Activated CD4-positive, CD25-positive, alpha-beta regulatory T cell (primary cell): ENCODE measurements at places on chromosomes 7 and 10.

GRCh38 chr7:127946111-127946510 lies 85.1 kb downstream of the LRRC4 start:
- no peak for DNase-seq

GRCh38 chr7:130926001-130926691 lies 192.1 kb upstream of the KLF14 start:
- no peak for DNase-seq

DNA sequence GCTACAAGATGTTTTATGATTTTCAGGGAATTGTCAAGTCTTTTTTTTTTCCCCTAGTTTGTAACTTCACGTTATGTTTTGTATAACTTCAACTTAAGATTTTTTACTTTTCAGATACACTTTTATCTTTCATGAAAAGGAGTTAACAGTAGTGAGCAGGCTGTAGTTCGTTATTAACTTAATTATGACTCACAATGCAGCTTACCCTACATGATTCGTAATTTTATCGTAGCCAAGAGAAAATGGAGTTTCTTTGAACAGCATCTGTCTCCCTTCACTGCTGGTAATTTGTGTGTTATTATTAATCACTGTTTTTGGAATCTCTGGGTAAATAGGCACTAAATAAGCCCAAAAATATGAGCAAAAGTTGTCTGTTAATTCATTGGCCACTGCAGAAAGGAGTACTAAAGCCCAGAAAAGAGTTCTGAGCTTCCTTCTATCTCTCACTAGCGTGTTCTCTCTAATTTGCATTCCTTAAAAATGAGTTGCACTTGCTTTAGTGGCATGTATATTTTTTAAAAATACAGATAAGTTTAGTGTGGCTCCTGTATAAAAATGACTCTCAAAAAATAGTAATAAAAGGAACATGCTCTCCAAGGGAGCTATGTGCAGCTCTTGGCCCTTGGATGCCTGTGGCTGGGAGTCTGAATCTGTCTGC lies 36.1 kb downstream of the RALA start:
- DNase-seq: no peak

GRCh38 chr7:46600340-46600739 lies 679.3 kb upstream of the IGFBP3 start:
- DNase-seq: no peak

- no peak for DNase-seq
Observed at GRCh38 chr10:116756277-116756676, 13.9 kb upstream of the HSPA12A start.

DNA sequence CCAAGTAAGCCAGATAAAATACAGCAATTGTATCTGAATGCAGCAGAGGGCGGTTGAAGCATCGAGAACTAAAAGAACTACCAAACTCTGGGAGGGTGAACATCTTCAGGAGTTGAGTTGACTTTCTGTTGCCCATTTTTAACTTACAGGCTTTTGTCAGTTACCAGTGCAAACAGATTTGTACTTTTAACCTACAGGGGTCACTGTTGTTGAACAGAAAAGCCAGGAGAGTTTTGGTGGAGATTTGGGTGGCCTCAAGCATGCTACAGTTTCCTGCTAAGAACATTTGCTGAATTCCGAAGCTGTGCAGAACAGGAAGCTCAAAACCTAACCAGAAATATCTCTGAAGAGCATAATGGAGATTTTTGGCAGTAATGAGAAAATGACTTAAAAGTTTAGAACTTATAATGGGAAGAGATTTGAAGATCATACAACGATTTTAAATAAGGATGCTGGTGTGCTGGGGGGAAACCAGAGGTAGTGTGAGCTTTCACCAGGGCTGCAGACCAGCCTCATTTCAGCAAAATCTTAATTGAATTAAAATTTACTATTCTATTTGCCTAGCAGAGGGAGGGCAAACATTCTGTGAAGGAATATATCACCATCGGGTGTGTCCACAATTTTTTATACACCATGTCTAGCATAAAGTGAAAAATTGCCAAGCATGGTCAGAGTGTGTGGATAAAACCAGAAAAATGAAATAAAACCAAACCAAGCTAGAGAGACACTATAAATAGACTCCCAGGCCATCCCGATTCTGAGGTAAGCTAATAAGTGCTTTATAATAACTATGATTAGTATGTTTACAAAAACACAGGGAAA lies 208.6 kb upstream of the CCDC6 start:
- no peak for DNase-seq

- DNase-seq: no peak
Observed at GRCh38 chr7:133484086-133484485, 231.2 kb downstream of the EXOC4 start.

GRCh38 chr10:110772454-110773025 lies 99.2 kb upstream of the PDCD4 start:
- no peak for DNase-seq

GRCh38 chr7:98621573-98622482 lies 4.7 kb downstream of the NPTX2 start:
- no peak for DNase-seq

DNA sequence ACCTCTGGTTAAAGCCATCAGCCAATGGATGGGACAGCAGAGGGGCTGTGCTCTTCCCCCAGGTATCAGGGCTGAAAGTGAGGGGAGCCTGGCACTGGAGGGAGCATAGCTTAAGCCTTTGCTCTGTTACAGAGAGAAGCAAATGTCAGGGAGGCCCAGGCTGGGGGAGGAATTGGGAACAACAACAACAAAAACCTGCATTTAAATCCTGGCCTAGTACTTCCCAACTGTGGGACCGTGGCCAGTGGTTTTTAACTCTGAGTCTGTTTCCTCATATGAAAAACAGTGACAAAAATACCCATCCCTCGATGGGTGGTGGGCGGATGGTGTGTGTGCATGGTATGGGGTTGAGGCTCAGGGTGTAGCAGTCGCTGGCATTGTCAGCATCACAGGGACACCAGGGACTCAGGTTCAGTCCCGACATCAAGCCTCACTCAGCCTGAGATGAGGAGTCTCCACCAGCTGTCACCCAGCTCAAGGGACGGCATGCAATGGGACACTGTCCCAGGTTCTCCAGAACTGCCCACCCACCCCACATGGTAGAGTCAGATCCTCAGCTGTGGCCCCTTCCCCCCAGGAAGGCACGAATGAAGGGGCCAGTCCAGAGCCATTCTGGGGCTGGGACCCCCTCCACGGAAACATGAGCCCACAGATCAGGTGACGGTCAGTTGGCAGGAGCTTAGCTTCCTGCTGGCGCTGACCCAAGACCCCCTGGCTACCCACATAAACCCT lies 74.5 kb downstream of the AFAP1L2 start:
- DNase-seq: no peak

DNA sequence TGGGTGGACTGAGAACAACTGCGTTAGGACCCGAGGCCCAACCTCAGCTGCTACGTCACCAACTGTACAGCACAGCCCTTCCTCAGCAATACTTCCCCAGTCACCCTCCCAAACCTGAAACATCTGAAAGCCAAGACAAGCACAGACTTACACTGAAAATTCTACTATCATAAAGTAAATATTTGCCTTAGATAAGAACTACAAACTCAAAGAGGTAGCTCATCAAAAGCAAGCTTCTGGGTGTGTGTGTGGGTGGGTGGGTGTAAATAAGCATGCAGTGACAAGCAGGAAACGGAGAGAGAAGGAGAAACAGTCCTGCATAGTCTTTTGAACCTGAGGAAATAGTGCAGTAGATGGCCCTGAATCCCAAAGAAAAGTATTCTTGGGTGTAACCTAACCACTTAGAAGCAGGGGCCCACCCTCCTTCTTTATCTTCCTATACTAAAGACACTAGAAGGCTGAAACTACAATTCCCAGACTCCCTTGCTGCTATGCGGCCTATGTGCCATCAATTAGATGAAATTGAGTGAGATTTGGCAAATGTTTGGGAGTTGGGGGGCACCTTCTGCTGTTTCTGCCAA lies 18.7 kb downstream of the SLC25A13 start:
- no peak for DNase-seq

GRCh38 chr7:130648580-130648979 lies 20.0 kb downstream of the COPG2 start:
- DNase-seq: no peak

- no peak for DNase-seq
Observed at GRCh38 chr7:155236386-155236785, 61.3 kb upstream of the INSIG1 start.

GRCh38 chr7:110885474-110885873 lies 205.5 kb upstream of the LRRN3 start:
- DNase-seq: no peak

DNA sequence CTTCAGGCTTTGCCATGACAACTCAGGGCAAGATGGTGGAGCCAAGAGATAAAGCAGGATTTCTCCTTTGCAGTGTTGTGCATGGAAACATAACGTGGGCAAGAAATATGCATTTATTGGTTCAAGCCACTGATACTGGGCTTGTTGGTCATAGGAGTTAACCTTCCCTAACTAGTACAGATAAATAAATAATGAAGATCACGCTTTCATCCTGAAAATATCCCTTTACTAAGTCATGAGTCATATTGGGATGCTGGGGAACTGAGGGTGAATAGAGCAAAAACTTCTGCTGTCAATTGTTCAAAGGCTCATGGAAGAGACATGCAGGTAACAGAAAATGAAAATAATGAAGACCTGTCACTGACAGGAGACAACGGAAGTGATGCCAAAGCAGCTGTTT lies 55.5 kb downstream of the TES start:
- DNase-seq: no peak

- DNase-seq: no peak
Observed at GRCh38 chr7:145848691-145849090, 267.9 kb upstream of the CNTNAP2 start.

- DNase-seq: peak; percentile 58
Observed at GRCh38 chr7:107167483-107168232, 1.1 kb upstream of the HBP1 start.

DNA sequence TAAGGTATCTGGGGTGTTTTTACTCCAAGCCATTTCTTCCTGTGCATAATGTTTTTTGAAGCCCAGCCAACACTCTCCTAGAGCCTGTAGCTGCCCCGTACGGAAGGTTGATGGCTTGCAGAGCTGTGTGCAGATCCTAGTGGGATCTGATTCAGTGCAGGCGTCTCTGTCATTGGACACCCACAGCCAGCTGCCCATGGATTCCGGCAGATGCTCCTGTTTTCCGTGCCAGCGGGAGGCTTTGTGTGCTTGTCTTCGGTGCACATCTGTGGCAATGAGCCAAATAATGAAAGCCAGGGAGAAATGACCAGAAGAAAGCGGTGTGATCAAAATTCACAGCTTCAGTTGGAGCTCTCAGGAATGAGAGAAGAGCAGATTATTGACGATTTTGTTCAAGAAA lies 426.4 kb downstream of the TYW1 start:
- no peak for DNase-seq

DNA sequence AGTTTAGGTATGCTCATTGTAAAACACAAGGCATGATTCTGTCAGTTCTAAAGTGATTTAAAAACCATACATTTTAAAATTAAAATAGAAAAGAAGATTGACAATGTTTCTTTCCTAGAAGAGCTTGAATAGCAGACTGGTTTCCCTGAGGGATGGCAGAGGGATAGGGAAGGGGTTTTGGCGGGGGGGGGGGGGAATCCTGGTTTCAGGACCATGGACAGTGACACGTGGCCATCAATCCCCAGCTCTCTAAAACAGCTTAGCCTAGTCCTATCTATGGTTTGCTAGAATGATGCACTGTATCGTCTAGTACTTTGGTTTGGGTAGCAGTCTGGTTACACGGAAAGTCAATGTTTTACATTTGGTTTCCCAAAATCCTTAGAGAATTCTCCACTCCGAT lies 88.7 kb downstream of the PHYHIPL start:
- DNase-seq: no peak

DNA sequence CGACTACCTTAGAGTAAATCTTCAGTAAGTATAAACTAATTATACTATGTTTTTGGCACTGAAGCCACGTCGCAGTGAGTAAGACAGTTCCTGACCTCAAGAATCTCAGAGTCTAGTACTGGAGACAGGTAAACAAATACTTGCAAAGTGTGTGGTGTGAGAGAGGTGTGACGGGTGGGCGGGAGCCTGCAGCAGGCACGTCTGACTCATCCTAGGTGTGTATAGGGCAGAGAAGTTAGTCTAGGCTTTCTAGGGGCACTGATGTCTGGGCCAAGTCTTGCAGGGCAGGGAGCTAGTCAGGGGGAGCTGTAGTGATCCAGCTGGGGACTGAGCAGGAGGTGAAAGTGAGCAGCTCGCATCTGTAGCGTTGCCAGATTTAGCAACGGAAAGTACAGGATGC lies 35.9 kb upstream of the SFTPD start:
- no peak for DNase-seq

DNA sequence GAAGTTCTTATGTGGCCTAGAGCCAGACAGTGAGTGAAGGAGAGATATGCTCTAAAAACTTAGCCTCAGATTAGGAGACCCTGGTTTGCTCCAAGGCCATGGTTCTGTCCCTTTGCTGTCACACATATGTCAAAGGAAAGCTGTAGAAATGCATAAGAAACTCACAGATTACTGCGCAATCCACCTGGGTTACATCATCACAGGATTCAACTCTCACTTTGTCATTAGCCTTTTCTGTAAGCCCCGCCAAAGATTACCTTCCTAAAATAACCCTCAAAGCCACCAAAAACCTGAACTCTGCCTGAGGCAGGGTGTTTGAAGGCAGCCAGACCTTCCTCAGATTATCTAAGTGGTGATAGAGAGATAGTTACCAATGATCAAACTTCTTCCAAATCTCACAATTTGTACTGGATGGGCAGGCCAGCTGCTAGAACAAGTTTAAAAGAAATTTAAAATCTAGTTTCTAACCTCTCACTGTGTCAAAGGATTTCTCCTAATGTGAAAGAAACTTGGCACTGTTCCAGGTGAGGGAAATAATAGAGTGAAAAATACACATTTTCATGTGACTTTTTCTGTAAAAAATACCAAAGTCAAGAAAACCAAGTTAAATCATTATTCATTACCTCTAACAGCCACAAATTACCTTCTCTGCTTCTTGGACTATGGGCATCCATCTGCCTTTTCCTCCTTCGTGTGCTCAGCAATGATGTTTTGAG lies 567.2 kb downstream of the SUGCT start:
- DNase-seq: no peak

DNA sequence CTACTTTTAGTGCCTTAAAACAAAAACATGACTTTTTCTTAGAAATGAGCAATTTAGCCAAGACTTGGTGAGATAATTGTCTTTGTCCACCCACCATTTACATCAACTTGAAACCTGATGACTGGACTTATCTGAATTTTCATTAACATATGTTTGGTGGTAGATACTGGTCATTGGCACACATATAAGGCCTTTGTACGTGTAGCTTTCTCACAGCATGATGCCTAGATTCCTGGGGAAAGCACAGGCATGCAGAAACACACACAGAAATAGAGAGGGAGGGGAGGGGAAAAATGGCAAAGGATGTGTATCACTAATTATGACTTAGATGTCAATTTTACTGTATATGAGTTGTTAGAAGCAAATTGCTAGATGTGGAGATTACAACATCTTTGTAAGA lies 488.4 kb downstream of the NXPH1 start:
- DNase-seq: no peak

GRCh38 chr10:1085258-1085657 lies 29.1 kb downstream of the WDR37 start:
- DNase-seq: no peak

DNA sequence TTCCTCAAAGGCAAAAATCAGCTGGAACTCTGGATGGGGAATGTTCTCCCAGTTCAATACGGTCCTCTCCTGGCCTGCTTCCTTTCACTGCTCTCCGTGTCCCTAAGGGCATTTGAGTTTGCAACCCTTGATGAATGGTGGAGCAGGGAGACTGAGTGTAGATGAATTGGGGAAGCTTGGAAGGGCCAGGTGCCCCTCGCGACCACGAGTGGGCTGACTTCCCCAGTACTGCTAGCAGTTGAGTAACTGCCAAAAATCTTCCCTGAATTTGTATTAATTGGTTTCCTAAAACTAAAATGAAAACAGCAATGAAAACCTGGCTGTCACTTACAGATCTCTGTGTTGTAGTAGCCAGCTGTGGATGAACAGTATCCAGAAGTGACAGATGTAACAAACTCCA lies 13.6 kb downstream of the IRF5 start:
- no peak for DNase-seq

GRCh38 chr10:24894309-24894708 lies 58.1 kb downstream of the PRTFDC1 start:
- DNase-seq: no peak
